Effector memory CD4-positive, alpha-beta T cell (primary cell): ENCODE measurements at places on chromosomes 3 and 15.
A peak's percentile ranks its signal among the peaks of the same experiment; 100 is the strongest.

- no peak overlapping the region for H3K27ac ChIP-seq
- H3K27me3 ChIP-seq, result no peaks in the 10 kb centered on the region
- no peaks in the 10 kb centered on the region for H3K4me1 ChIP-seq
- no peak for DNase-seq
These were observed 282.9 kb downstream of the NTRK3 start for GRCh38 chr15:87973501-87974215.

GRCh38 chr3:189909139-189909538 is 211.6 kb downstream of the P3H2 start:
- H3K4me3 ChIP-seq, result no peak overlapping the region
- no peaks in the 10 kb centered on the region for H3K36me3 ChIP-seq
- no peak for DNase-seq

DNA sequence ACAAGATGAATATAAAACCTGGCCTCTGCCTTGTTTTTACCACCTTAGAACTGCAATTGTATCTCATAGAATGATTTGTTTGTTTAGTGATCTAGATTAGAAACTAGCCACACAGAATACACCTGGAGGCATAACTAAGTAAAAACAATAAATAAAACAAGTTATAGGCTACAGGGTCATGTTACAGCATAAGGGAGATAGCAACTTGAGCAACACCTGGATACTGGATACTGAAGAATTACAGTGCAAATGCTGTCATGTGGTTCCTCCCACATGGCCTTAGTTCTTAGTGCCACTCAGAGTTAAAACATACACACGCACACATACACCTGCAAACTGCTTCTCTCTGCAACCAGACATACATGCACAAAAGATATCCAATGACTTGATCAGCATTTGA is 563.4 kb upstream of the DPPA4 start:
- H3K4me1 ChIP-seq, result peaks cover 16% of the 10 kb centered on the region
- H3K27ac ChIP-seq, result no peak overlapping the region
- no peak overlapping the region for H3K4me3 ChIP-seq
- no peaks in the 10 kb centered on the region for H3K27me3 ChIP-seq

DNA sequence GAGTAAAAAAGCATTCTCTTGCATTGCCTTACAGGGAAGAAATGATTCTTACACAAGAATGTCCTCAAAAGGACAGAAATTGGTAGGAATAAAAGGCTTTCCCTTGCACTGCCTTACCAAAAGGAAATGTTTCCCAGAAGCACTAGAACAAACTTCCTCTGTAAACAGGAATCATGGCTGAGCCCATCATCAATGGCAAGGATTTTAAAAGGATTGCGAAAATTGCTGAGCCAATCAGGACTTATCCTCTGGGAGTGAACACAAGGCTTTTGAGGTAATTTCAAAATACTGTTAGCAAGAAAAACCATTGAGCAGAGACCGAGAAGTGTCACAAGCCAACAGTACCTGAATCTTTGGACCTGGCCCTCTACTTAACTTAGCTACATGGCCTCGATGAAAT is 897.3 kb downstream of the ROBO1 start:
- H3K4me3 ChIP-seq, result no peak overlapping the region
- no peaks in the 10 kb centered on the region for H3K27me3 ChIP-seq
- DNase-seq, result no peak
- H3K36me3 ChIP-seq, result no peaks in the 10 kb centered on the region
- no peak overlapping the region for H3K27ac ChIP-seq
- no peaks in the 10 kb centered on the region for H3K4me1 ChIP-seq

DNA sequence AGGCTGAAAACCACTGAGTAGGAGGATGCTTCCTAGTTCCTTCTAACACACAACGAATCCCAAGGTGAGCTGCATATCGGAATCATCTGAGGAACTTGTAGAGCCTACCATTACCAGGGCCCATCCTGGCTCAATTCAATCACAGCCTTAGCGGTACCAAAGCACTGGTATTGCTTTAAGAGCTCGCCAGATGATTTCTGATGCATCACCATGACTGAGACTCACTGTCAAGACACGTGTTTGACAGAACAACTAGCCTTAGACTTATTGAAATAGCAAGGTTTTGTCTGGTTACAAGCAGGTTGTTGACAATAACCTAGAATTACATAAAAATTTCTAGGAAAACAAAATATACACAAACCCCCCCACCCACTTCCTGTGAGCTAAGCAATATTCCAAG is 68.5 kb downstream of the CBLB start:
- H3K27me3 ChIP-seq, result no peaks in the 10 kb centered on the region
- no peaks in the 10 kb centered on the region for H3K36me3 ChIP-seq
- H3K4me3 ChIP-seq, result no peak overlapping the region

- no peaks in the 10 kb centered on the region for H3K4me1 ChIP-seq
- no peaks in the 10 kb centered on the region for H3K27me3 ChIP-seq
- H3K4me3 ChIP-seq, result no peak overlapping the region
- H3K36me3 ChIP-seq, result no peaks in the 10 kb centered on the region
These were observed 55.9 kb downstream of the ALCAM start for GRCh38 chr3:105422645-105423044.

- no peak for DNase-seq
- H3K4me3 ChIP-seq, result no peak overlapping the region
- no peaks in the 10 kb centered on the region for H3K4me1 ChIP-seq
- H3K27ac ChIP-seq, result no peak overlapping the region
- H3K36me3 ChIP-seq, result no peaks in the 10 kb centered on the region
These were observed 28.9 kb downstream of the LINGO1 start for GRCh38 chr15:77603611-77604336.

DNA sequence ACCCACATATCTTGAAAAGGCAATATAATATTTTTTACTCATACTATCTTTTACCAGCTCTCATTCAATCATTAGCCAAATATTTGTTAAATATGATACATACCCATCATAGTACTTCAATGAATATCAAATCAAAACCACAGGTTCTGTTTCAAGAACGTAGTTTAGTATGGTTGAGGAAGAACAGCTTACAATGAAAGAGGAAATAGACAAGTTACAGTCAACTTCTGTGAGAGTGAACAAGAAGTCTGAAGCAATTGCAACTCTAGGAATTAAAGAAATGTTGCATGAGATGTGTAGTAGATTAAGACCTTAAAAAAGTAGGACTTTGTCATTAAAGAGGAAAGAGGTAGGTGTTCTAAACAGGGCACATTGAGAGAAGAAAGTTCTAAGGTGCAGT is 9.3 kb downstream of the BCHE start:
- DNase-seq, result no peak
- no peaks in the 10 kb centered on the region for H3K36me3 ChIP-seq
- no peak overlapping the region for H3K4me3 ChIP-seq

GRCh38 chr3:114690911-114691310 is 397.1 kb downstream of the TIGIT start:
- no peak for DNase-seq
- H3K36me3 ChIP-seq, result no peaks in the 10 kb centered on the region
- no peak overlapping the region for H3K4me3 ChIP-seq
- no peaks in the 10 kb centered on the region for H3K4me1 ChIP-seq
- no peak overlapping the region for H3K27ac ChIP-seq
- no peaks in the 10 kb centered on the region for H3K27me3 ChIP-seq

DNA sequence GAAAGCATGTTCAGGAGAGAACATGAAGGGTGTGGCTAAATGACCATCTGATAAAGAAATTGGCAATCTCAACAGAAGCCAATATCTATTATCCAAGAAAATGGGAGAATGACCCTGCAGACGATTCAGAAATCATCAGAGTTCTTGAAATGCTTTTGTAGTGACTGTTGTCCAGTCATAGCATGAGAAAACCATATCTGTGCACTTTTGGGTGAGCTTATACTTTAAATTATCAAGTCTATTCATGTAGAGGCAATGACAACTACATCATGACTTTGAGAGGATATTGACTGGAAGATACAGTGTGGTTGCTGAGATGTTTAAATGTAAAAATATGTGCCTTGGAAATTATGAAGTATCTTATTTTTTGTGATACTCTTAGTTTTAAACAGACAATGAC is 57.6 kb upstream of the AZI2 start:
- H3K4me3 ChIP-seq, result no peak overlapping the region
- H3K27ac ChIP-seq, result no peak overlapping the region
- no peaks in the 10 kb centered on the region for H3K27me3 ChIP-seq
- DNase-seq, result no peak
- no peaks in the 10 kb centered on the region for H3K4me1 ChIP-seq

DNA sequence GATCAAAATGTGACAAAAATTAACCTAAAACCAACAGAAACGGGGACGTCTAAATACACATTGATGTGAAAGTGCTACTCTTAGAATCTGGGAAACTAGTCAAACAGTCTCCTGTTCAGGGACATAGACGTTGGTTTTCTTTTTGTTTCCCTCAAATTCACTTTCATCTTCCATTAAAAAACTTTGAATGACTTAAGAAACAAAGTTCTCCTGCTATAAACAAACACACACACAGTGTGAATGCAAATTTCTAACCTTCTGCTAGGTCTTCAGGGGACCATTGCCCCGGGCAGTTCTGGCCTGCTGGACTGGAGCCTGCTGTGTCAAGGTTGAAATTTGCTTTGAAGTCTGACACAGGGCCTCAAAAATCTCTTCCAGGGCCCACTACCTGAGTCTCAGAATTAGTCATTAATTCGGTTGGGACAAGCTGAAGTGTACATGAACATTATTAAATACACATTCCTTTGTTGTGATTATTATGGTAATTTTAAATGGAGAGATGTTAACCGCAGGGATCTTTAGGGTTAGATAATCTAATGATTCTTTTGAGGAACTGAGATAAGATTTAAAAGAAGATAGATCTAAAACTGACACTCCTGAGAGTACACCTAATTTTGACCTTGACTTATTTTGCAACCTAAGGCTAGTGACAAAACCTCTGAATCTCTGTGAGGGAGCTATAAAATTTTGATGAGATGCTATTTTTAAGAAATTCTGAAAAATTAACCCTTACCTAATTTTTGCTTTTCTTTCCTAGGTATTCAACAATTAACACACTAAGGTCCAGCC is 1260.4 kb downstream of the ROBO1 start:
- H3K4me3 ChIP-seq, result no peak overlapping the region
- no peak for DNase-seq
- H3K27ac ChIP-seq, result no peak overlapping the region
- no peaks in the 10 kb centered on the region for H3K36me3 ChIP-seq

DNA sequence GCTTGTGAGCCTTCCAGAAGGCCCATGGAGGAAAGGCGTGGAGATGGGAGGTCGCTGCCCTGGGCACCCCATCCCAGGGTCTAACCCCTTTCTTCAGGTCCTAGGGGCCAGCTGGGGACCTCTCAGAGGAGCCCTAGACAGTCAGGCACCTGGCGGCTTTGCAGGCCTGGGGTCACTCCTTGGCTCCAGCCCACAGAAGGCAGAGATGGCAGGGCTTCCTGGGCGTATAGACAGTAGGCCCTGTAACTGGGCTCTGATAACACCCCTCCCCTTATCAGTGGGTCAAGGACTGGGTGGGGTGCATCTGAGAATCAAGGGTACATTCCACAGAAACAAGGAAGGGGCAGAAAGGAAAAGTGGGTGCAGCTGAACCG is 16.7 kb downstream of the ZDHHC19 start:
- no peaks in the 10 kb centered on the region for H3K36me3 ChIP-seq
- no peak for DNase-seq
- H3K27ac ChIP-seq, result no peak overlapping the region

DNA sequence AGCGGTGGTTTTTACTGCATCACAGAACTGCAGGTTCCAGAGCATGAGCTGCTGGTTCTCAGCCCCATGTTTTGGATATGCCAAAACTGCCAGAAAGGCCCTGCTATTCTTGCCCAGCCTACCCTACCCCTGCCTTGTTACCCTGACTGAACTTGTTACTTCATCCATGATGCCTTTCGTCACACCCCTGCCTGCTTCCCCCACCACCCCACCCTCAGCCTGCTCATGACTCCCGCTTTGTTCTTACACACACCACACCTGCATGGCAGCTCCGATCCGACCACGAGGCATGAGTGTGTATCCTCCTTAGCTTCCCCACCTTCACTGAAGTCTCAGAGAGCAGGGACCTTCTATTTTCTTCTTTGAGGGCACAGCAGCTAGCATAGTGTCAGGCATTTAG is 5.1 kb upstream of the TM4SF1 start:
- H3K4me1 ChIP-seq, result no peaks in the 10 kb centered on the region
- DNase-seq, result no peak
- no peaks in the 10 kb centered on the region for H3K36me3 ChIP-seq
- H3K27me3 ChIP-seq, result no peaks in the 10 kb centered on the region

DNA sequence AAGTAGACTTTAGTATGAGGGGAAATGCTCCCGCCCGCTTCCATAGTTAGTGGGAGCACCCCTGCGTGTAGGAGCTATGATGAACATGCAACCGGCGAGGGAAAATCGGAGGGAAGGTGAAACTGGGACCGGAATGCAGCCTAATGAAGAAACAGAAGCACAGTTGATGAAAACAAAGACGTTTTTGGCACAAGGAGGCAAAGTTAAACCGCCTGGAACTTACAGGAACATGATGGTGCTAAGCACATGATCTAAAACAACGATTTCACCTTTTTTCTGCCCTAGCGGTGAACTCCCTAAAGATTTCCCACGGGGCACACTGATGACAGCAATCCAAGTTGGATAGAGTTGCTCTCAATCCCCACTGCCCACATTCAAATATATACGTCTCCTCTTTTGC is 49.4 kb upstream of the SPATA12 start:
- H3K27ac ChIP-seq, result no peak overlapping the region
- no peaks in the 10 kb centered on the region for H3K36me3 ChIP-seq
- no peaks in the 10 kb centered on the region for H3K4me1 ChIP-seq
- no peaks in the 10 kb centered on the region for H3K27me3 ChIP-seq
- DNase-seq, result no peak
- no peak overlapping the region for H3K4me3 ChIP-seq

DNA sequence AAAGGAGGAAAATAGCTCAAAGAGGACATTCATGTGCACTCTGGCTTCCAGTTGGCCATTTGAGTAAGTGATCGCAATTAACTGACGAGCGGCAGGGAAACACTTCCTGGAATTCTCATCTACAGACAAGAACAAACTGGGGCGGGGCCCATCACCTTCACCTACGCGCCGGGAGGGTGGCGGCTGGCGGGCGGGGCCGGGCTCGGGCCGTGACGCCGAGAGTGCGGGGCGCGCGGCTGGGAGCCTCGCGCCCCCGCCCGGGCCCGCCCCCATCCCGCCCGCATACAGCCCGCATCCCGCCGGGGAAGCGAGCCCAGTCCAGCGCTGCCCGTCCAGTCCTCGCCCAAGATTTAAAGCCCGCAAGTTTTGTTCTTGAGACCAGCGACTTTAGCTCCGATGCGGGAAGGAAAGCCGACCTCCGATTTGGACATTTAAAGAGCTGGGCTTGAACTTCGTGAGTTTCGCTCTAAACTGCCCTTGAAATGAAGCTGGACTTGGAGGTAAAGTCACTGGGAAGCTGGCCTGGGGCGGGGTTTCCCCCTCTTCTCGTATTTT is at the start of gene B3GNT5:
Gene B3GNT5, plus strand, starts transcription at position 281 of the 555 bp plus-strand sequence. CDS start 16,546 bp downstream, outside the sequence.
- H3K36me3 ChIP-seq, result no peaks in the 10 kb centered on the region
- DNase-seq, result no peak
- H3K4me3 ChIP-seq, result peak within 1 kb of the TSS; percentile 75
- no peaks in the 10 kb centered on the region for H3K4me1 ChIP-seq

DNA sequence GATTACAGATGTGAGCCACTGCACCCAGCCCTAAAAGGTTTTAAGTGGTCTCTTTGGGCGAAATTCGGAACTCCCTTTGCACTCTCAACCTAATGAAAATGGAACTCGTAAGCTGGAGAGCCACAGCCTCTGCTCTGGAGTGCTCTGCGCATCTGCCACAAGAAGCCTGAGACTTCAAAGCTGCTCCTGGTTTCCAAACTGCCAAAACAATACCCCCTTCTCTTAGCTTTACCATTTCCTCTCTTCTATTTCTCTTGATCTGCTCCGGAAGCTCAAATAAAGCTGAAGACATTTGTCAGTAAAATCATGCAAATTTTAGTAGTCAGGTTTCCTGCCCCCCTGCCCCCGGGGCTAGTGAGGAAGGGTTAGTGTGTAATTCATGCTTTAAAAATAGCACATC is 312.7 kb downstream of the MFSD1 start:
- no peak overlapping the region for H3K27ac ChIP-seq
- no peak overlapping the region for H3K4me3 ChIP-seq
- no peaks in the 10 kb centered on the region for H3K36me3 ChIP-seq
- no peak for DNase-seq
- no peaks in the 10 kb centered on the region for H3K27me3 ChIP-seq
